ENCODE measurements at places on chromosomes 16 and 17. TPM values are rescaled to one million over a fixed set of nuclear protein-coding genes. Genes with fewer than 3 reads are reported as not detected.

Gene MYH13
- total RNA-seq, result not detected

Gene CORO6
- 3.8 TPM for total RNA-seq

Gene SCN4A
- total RNA-seq, result not detected

Gene MPV17L
- total RNA-seq, result 15.1 TPM

Gene ATF7IP2
- 6.4 TPM for total RNA-seq

Gene SLC25A10
- 5.6 TPM for total RNA-seq

Gene CDK5RAP3
- 170 TPM for total RNA-seq

Gene CES4A
- total RNA-seq, result 7.9 TPM

Gene YBX2
- total RNA-seq, result 4.4 TPM

Gene SLC2A4
- 2.6 TPM for total RNA-seq

Gene TNK1
- 1.5 TPM for total RNA-seq

Gene CCL13
- total RNA-seq, result not detected

Gene TBC1D3H
- total RNA-seq, result not detected

Gene SCNN1G
- not detected for total RNA-seq

Gene C16orf54
- total RNA-seq, result 0.49 TPM

Gene GDPD1
- 1.5 TPM for total RNA-seq

Gene LITAFD
- total RNA-seq, result not detected

Gene TBC1D16
- 9.7 TPM for total RNA-seq

Gene ADAM11
- 2.6 TPM for total RNA-seq

Gene AIPL1
- not detected for total RNA-seq

Gene CRK
- 69.5 TPM for total RNA-seq

Gene TMEM238L
- not detected for total RNA-seq

Gene PRR15L
- total RNA-seq, result not detected

Gene TBC1D3I
- total RNA-seq, result not detected

Gene FBXW10B
- 0.64 TPM for total RNA-seq

Gene ZNF646
- total RNA-seq, result 17.3 TPM

Gene SLC5A2
- total RNA-seq, result 0.83 TPM

Gene TEKT3
- 0.90 TPM for total RNA-seq

Gene SCNN1B
- 9.6 TPM for total RNA-seq

Gene KIF2B
- not detected for total RNA-seq

Gene CDIP1
- total RNA-seq, result 9.2 TPM

Gene C1QTNF8
- total RNA-seq, result not detected

Gene TBC1D3K
- not detected for total RNA-seq

Gene TMEM100
- 5.9 TPM for total RNA-seq

Measured in uterus (tissue), 4 donors.